ENCODE measurements at places on chromosomes 6 and 20.

- peak; percentile 10 for DNase-seq
These were observed 46.0 kb upstream of the HINT3 start for GRCh38 chr6:125910527-125910926.

DNA sequence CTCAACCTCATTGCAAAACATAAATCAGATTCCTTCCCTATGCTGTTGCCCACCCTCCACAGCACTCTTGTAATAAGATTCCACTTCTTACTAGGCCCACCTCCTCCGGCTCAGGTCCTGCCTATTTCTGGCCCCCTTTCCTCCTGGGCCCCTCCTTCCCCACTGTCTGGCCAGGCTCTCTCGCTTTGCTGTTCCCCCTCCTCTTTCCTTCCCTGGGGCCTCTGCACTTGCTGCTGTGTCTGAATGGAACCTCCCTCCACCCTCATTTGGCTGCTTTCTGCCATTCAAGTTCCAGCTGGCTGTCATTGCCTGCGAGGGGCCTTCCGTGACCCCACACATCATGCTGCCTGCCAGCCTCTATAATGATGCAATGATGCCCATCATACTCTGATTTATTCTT lies 38.9 kb downstream of the ARHGAP40 start:
- no peak for DNase-seq

DNA sequence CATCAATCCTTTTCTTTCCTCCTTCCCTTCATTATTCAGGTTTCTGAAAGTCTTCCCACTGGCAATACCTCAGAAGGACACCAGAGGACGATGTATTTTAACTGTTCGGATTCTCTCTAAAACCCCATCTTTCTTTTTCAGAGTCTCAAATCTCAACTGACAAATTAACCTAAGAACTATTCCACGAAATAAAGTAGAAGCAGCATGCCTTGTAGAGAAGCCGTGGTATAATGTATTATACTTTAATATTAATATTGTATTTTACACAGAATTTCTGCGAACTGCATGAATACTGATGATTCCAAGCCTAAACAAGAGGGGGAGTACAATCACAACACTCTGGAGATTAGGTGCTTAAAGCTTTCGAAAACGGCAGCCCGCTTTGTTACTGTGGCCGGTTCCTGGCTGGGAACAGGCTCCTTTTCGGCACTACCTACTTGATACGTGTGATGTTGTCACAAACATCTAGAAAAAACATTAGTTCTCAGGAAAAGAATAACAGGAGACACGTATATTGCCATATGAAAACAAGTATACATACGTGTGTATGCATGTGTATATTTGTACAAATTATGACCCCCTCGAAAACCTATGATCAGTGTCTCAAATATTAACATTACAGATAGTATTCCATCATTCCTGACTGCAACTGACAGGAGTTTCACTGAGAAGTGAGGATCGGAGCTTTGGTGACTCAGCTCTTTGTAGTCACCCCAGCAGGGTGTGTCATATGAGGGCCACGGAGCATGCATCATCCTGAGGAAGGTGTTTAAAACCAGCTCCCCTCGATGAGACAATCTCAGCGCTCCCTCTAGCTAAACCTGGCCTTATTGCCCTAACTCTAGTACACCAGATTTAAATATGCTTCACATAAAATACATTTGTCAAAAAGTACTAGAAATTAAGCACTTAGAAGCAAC lies 319.7 kb upstream of the TCF21 start:
- DNase-seq: peak; percentile 10

GRCh38 chr6:144467172-144467762 lies 182.1 kb downstream of the UTRN start:
- DNase-seq: no peak

- no peak for DNase-seq
These were observed at the start of gene C2 for GRCh38 chr6:31927242-31927862. Gene C2 (plus strand): TSS chr6:31927717. CDS start chr6:31927753, 36 bp downstream.

DNA sequence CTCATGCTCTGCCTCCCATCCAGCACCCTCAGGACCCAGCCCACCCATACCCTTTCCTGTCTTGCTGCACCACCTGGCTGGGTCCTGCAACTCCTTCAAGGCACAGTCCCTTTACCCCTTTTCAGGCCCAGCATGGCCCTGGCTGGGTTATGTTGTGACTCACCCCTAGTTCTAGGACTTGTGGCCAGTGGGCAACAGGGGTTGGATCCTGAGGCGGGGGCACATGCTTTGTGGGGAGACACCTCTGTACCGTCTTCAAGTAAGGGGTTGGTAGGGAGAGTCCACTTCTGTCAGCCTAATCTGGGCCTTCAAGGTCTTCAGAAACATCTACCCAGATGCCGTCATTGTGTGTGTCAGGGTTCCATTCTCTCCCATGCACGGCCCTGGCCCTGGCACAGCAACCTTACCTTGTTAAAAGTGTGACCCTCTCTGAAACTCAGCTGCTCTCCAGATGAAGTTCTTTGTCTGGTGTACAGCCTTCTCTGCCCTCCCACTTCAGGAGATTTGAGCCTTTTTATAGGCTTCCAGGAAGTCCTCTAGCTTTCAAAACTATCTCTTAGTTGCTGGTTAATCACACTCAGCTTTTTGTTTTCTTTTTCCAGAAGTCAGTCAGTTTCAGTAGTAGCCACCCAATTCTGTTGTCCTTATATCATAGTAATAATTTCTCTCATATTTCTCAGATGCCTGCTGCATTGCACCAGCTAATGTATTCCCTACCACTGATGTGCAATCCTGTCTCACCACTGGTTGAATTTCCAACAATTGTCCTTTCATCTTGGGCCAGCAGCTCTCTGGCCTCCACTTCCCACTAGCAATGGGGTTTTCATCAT lies 107.3 kb downstream of the NRN1 start:
- DNase-seq: no peak

DNA sequence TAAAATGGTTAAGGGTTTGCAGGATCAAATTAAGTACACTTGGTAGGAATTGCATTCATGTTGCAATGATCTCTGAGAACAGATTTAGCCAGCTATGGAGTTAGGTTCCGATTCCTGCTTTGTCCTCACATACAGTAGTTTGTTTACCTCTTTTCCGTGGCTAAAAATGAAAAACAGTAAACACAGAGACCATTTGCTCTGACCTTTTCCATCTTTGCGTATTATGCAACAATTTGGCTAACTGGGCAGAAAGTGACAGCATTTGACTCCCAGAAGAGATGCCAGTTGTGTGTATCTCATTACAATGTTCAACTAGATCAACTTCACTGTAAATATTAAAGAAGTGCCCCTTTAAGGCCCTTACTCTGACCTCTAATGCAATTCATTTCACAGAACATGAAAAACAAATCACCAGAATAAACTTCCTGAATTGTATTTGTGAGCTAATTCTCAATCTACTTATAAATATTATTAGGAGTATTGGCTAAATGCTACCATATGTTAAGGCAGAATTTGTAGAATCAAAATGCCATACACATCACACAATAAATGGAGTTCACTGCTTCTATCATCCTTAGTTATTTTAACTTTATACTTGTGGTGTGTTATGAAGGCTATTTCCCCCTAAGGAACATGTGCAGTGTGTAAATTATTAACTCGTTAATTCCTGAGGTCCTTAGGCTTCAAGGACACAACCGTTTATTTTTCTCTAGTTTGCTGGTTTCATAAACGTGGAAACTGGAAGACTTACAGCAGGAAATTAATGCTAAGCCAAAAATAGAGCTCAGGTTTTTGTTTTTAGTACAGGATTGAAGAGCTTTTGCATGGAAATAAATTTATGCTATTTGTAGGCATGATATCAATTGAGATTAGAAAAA lies 380.7 kb upstream of the CITED2 start:
- DNase-seq: no peak

DNA sequence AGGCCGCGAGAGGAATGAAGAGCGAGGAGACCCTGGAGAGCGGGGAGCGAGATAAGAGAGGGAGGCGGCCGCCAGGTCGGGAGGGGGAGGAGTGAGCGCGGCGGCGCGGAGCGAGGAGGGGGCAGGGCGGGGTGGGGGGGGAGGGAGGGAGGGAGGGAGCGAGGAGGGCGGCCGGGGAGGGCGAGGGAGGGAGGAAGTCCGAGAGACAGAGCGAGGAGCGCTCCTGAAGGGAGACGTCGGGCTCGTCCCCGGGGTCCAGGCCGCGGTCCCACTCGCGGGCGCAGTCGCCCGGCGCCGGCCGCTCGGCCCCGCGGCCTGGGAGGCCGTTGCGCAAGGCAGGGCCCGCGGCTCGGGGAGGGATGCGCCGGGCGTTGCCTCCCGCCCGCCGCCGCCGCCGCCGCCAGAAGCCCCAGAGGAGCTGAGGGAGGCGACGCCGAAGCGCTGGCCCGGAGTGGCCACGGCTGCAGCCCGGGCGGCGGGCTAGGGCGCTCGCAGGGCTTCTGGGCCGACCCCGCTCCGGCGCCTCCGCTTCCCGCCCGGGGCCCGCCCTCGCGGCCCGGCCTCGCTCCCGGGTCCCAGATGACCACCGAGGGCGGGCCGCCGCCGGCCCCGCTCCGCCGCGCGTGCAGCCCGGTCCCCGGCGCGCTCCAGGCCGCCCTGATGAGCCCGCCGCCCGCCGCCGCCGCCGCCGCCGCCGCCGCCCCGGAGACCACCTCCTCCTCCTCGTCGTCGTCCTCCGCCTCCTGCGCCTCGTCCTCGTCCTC lies at the start of gene FOXF2:
TSS of gene FOXF2 (plus strand) at position 208 of the 764 bp plus-strand sequence. CDS start at position 580, 372 bp downstream.
- DNase-seq: no peak

DNA sequence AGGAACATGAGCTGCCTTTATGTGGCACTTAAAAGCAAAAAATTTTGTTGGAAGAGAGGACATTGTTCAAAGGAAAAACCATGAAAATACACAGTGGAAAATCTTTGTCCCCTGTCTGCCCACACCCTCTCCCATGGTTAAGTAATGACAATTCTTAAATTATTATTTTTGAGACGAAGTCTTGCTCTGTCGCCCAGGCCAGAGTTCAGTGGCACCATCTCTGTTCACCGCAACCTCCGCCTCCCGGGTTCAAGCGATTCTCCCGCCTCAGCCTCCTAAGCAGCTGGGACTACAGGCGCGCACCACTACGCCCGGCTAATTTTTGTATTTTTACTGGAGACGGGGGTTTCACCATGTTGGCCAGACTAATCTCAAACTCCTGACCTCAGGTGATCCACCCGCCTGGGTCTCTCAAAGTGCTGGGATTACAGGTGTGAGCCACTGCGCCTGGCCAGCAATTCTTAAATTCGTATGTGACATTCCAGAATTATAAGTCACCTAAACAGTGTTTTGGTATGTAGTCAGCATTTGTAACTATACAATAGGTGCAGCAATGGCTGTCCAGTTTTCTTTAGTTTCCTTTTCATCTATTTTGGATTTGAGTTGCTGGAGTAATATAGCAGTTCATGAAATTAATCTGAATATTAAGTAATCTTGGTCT lies 636 bp upstream of the SSR1 start:
- DNase-seq: no peak

- DNase-seq: no peak
These were observed 62.4 kb downstream of the GCNT2 start for GRCh38 chr6:10583509-10583901.

- DNase-seq: no peak
These were observed 32.7 kb downstream of the OPRM1 start for GRCh38 chr6:154071711-154072110.

GRCh38 chr6:68652117-68652536 lies 17.0 kb downstream of the ADGRB3 start:
- DNase-seq: no peak

GRCh38 chr20:35991142-35991771 lies 22.9 kb downstream of the CNBD2 start:
- peak; percentile 5 for DNase-seq

Measured in CD4-positive, alpha-beta T cell treated with Interleukin-2 at 100 ng/mL for 4 hours (primary cell).